ENCODE measurements at places on chromosomes 3 and 15.
A peak's percentile ranks its signal among the peaks of the same experiment; 100 is the strongest.

DNA sequence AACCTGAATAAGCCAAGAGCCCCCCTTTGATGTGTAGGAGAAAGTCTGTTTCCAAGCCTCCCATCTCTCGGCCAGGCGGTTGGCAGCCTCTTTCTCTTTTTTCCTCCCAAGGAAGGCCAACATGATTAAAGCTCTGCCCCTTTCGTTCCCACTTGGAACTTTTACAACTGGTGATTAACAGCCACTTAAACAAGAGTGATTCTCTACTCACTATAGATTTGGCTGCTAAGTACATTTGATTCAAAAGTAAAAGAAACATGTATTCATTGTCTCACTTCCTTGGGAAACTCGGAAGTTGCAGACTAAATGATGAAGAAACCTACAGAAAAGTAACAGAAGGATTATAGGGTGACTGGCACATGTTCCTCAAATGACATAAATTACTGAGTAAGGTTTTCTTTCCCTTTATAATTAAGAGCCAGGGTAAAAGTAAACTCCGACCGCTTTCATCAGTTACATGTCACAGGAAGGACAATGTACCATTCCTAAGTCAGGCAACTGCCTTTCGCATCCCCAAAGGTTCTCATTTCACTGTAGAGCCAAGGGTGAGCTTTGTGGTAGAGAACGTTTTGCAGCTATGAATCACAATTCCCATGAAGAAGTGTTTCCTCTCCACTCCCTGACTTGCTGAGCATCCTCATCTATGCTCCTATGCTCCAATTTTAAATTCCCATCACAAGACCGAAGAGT, 72.7 kb downstream of the MB21D2 start:
- DNase-seq = no peak

- no peak for DNase-seq
Measured at GRCh38 chr3:46272028-46272451, 29.8 kb downstream of the CCR3 start.

DNA sequence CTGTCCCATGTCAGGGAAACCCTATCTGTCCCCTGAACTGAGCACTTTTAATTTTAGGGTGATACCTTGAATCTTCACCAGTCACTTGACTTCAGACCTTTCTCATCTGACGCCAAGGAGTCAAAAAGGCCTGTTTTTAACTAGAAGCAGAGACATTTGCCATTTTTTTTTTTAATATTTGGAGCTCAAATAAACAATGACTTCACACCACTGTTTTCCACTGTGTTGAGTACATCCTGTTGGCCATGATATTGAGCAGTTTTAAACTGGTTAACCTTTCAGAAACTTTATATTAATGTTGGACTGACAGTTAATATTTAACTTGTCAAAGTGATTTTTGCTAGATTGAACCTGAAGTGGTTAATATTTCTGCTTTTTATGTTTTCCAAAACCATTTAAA, 28.2 kb downstream of the DAG1 start:
- no peak for DNase-seq

DNA sequence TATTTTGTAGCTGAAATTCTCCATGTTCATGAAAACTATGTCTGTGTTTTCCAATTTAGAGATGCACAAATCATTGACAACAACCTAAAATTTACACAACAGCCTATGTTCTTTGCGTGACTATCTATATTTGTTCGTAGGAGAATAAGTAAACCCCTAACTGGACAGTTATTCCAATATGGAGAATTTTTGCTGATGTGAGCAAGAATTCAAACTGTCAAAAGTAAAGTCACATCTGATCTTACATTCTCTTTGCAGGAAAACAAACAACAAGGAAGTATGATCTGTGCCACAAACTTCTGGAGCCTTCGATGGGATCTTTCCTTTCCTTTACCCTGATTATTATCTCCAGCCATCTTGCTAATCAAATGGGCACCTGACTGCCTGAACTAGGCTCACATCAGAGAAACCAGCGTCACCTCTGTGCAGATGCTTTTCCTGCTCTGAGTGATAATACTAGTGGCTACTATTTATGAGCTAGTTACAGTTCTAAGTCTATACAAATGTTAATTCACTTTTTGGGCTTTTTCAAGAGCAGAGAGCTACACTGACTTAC, 18.3 kb upstream of the KCNMB3 start:
- DNase-seq = no peak

- no peak for DNase-seq
Measured at GRCh38 chr3:105791919-105792786, 76.7 kb downstream of the CBLB start.

DNA sequence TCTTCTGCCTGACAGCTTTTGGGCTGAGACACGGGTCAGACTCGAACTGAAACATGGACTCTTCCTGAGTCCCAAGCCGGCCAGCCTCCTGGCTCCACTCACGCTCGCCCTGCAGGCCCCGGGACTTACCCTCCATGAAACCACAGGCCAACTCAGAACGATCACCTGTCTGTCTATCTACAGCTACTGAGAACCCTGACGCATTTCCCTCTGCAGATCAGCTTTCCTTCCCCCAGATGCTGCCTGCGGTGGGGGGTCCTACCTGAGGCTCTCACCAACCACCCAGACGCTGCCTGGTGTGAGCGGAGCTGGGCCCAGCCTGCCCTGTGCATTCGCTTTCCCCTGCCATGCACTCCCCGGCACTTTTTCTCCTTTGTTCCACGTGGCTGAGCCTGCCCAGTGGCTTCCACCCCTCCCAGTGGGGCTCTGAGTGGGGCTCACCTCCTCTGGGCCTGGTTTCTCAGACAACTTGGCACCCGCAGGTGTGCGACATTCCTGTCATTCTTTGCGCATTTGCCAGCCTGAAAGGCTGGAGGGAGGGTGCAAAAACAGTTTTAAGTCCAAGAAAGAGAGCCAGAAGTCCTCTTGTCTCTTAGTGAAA, 60.2 kb downstream of the PLXNA1 start:
- peak; percentile 89 for DNase-seq

- no peak for DNase-seq
Measured at GRCh38 chr3:184688882-184689271, 23.0 kb downstream of the MAGEF1 start.

All from PC-9 (cell line).